Panc1 (cell line): ENCODE measurements at places on chromosomes 2 and 18. TPM values are rescaled to one million over a fixed set of nuclear protein-coding genes. Genes with fewer than 3 reads are reported as not detected.
A peak's percentile ranks its signal among the peaks of the same experiment; 100 is the strongest.

- no peak for DNase-seq
- no peak overlapping the region for H3K27ac ChIP-seq
- H3K36me3 ChIP-seq, result no peaks in the 10 kb centered on the region
Measured at GRCh38 chr18:3219241-3219630, 532 bp downstream of the MYOM1 start.

GRCh38 chr2:127528487-127528886 is 2.2 kb upstream of the IWS1 start:
- peaks cover 8% of the 10 kb centered on the region for H3K36me3 ChIP-seq
- H3K4me1 ChIP-seq, result peaks cover 20% of the 10 kb centered on the region
- H3K27ac ChIP-seq, result no peak overlapping the region
- no peaks in the 10 kb centered on the region for H3K27me3 ChIP-seq

GRCh38 chr2:207328944-207329386 is 163.2 kb upstream of the KLF7 start:
- H3K4me1 ChIP-seq, result peaks cover under 1% of the 10 kb centered on the region
- H3K4me3 ChIP-seq, result no peak overlapping the region
- no peak overlapping the region for H3K27ac ChIP-seq
- H3K36me3 ChIP-seq, result no peaks in the 10 kb centered on the region
- no peak for DNase-seq

DNA sequence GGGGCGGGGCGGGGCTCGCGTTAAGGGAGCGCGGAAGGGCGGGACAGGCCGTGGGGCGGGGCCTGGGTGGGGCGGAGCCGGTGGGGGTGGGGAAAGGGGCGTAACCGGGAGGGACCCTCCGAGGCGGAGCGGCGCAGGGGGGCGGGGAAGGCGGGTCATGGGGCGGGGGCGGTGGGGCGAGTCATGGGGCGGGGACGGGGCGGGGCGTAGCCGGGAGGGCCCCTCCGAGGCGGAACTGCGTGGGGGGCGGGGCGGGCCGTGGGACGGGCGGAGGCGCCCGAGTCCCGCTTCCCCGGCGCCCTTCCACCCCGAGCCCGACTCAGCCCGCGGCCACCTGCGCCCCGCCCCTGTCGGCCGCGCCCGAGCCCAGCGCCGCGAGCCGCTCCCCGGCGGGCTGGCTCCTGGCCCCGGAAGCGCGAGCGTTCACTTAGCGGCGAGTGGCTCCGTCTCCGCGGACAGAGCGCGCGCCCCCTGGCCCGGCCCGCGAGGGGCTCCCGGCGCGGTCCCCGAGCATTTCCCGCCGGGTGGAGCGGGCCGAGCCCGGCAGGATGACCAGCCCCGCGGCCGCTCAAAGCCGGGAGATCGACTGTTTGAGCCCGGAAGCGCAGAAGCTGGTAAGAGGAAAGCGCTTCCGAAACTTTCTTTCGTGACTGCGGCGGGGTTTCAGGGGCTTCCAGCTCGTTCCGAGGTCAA is 64.7 kb downstream of the LRRFIP1 start:
- no peak for DNase-seq
- H3K4me1 ChIP-seq, result peaks cover 42% of the 10 kb centered on the region
- peaks cover 3% of the 10 kb centered on the region; the same call in 1 of the 2 replicates for H3K36me3 ChIP-seq

- H3K27ac ChIP-seq, result no peak overlapping the region
- peak overlapping the region; percentile 37 for H3K4me3 ChIP-seq
- no peaks in the 10 kb centered on the region for H3K4me1 ChIP-seq
- DNase-seq, result no peak
- H3K27me3 ChIP-seq, result no peaks in the 10 kb centered on the region
- no peaks in the 10 kb centered on the region for H3K36me3 ChIP-seq
Measured at GRCh38 chr2:162839419-162839818, 852 bp upstream of the KCNH7 start.

- no peaks in the 10 kb centered on the region for H3K27me3 ChIP-seq
- no peak overlapping the region for H3K4me3 ChIP-seq
- no peak for DNase-seq
- H3K27ac ChIP-seq, result no peak overlapping the region
Measured at GRCh38 chr2:147688242-147688641, 156.6 kb upstream of the ACVR2A start.

DNA sequence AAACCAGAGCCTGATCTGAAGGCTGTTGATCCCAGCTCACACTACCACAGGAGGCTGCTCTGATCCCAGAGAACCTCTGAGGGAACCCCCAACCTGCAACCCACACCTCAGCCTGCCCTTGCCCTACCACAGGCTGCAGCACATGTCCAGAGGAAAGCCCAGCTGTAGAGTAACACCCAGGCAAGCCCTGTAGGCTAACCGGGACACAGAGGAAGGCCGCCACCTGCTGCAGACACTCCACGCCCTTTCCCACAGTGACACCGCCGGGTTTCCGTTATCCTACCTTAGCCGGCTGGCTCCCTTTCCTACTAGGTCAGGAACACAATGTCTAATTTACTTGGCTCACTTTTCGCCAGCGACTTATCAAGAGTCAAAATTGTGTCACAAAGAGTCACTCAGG is 266.7 kb upstream of the KLHL29 start:
- H3K27ac ChIP-seq, result no peak overlapping the region
- no peaks in the 10 kb centered on the region for H3K27me3 ChIP-seq
- H3K4me3 ChIP-seq, result no peak overlapping the region
- DNase-seq, result no peak

DNA sequence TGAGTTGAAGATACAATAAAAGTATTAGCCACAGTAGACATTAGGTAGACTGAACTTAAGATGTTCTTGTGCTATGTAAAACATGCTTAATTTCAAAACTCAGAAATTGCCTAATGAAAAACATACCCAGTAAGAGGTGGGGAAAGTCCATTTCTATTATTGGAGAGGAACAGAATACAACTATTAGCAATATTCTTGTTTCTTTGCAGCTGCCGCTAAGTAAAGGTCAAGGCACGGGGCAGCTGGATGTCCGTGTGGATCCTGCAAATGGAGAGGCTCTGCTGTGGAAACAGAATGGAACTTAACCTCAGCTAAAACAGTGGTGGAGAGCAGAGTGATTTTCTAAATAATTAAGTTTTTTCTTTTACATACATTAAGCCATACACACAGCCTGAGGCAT is 139.2 kb upstream of the ARHGAP28 start:
- H3K27me3 ChIP-seq, result no peaks in the 10 kb centered on the region
- no peak overlapping the region for H3K27ac ChIP-seq
- H3K36me3 ChIP-seq, result no peaks in the 10 kb centered on the region
- H3K4me3 ChIP-seq, result no peak overlapping the region
- DNase-seq, result no peak
- no peaks in the 10 kb centered on the region for H3K4me1 ChIP-seq

DNA sequence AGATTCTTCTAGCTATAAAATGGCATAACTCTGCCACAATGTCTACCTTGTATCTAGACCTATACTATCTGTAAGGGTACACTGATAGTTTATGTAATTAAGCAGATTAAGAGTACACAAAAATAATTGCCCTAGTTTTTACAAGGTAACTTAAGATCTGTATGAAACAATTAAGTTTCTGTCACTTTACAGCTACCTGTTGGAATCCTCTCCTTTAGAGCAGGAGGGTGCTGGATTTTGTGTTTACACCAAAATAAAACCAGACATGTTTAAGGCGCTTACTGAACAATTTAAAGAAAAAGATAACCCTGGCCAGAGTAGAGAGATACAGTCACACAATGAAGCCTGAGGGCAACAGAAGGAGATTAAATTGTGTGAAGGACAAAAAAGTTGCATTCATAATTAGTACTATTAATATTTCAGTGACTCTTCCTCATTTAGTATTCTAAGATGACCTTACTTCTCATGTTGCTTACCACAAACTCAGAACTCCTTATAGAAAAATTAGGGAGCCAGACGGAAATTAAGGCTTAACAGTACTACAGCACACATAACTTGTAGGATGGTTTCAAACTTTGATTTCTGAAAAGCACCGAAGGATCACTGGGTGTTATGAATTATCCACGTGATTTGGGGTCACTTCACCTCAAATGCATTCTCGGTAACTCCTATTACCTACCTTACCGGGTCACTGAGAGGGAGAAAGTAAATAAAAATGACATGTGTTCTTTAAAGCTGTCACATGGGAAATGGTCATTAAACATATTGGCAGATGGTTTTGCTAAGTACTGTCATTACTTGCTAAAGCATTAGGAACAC is 1.0 kb downstream of the DARS1 start:
- no peaks in the 10 kb centered on the region for H3K27me3 ChIP-seq
- H3K36me3 ChIP-seq, result peaks cover 23% of the 10 kb centered on the region
- peak overlapping the region; percentile 94 for H3K4me3 ChIP-seq
- peak; percentile 20 for DNase-seq
- peak overlapping the region; percentile 97 for H3K27ac ChIP-seq
- peaks cover 15% of the 10 kb centered on the region; the same call in 1 of the 2 replicates for H3K4me1 ChIP-seq

GRCh38 chr2:233312874-233313273 is 5.3 kb downstream of the SAG start:
- H3K4me3 ChIP-seq, result no peak overlapping the region
- H3K36me3 ChIP-seq, result no peaks in the 10 kb centered on the region
- no peak overlapping the region for H3K27ac ChIP-seq
- no peaks in the 10 kb centered on the region for H3K27me3 ChIP-seq

DNA sequence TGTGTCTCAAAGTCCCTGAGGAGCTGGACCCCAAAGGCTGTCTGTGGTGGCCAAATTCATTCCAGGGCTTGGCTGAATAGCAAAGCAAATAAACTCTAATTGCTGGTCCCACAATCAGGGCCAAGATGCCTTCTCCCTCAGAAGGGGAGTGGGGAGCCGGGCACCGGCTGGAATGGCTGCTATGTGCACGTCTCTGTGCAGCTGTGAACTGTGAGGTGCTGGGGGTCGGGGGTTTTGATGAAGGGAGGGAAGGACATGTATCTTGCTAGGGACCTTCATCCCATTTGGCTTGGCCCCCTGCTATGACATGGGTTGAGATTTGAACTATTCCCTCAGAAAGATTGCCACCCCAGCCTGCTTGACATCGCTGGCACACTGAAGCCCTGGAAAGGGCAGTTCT is 60.4 kb downstream of the CIB4 start:
- no peaks in the 10 kb centered on the region for H3K36me3 ChIP-seq
- no peak overlapping the region for H3K27ac ChIP-seq
- no peak overlapping the region for H3K4me3 ChIP-seq

GRCh38 chr18:72119082-72119481 is 425.1 kb downstream of the CBLN2 start:
- DNase-seq, result no peak
- H3K4me1 ChIP-seq, result no peaks in the 10 kb centered on the region
- H3K4me3 ChIP-seq, result no peak overlapping the region
- no peaks in the 10 kb centered on the region for H3K27me3 ChIP-seq

DNA sequence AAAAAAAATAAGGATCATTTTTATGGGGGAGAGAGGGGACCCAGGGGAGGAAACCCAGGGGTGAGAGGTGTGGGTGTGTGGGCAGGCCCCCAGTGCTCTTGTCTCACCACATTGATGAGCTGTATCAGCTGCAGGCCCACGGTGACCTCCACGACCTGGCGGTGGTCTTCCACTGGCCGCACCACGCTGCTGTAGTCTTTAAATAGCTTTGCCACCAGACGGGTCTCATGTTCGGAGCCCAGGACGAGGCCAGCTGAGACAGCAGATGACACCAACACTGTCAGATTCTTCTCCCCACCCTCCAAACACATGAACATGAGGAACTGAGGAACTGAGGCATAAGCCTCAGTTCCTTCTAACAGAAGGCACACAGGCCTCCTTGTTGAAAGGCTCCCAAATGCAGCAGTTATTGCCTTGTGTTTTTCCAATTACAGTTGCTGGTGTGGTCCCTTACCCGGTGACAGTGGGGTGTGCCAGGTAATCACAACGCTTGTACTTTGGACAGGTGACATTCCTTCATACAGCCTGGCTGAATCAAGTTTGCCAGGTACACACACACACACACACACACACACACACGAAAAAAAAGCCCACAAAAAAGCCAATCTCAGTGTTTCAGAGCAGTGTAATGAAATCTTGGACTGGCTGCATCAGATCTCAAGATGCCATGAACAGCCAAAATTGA is 4.7 kb downstream of the CHRNA1 start:
- H3K27me3 ChIP-seq, result no peaks in the 10 kb centered on the region
- no peak overlapping the region for H3K27ac ChIP-seq
- no peak overlapping the region for H3K4me3 ChIP-seq

GRCh38 chr18:25727281-25727985 is 363.0 kb downstream of the SS18 start:
- no peak overlapping the region for H3K4me3 ChIP-seq
- no peaks in the 10 kb centered on the region for H3K4me1 ChIP-seq
- no peaks in the 10 kb centered on the region for H3K27me3 ChIP-seq
- no peaks in the 10 kb centered on the region for H3K36me3 ChIP-seq
- DNase-seq, result no peak
- no peak overlapping the region for H3K27ac ChIP-seq

DNA sequence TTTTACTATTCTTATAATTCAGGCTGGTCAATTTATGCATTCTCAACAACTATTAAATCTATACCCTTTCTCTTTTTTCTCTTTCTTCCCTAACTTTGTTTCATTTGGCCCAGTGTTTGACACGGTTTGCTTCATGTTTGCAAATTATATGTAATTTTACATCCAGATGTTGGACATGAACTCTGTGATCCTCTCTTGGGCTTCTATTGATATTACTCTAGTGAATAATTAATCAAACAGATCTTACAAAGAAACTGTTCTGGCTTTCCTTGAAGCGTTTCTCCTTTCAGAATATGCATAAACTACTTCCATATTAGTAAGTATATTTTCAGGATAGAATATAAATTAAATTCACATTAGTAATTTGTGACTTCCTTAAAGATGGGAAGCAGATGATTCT is 225.1 kb upstream of the TMEFF2 start:
- no peak overlapping the region for H3K4me3 ChIP-seq
- no peaks in the 10 kb centered on the region for H3K27me3 ChIP-seq
- no peak overlapping the region for H3K27ac ChIP-seq

- no peaks in the 10 kb centered on the region for H3K27me3 ChIP-seq
- DNase-seq, result no peak
- peak overlapping the region; percentile 81 for H3K27ac ChIP-seq
- H3K36me3 ChIP-seq, result no peaks in the 10 kb centered on the region
- H3K4me1 ChIP-seq, result peaks cover 14% of the 10 kb centered on the region
Measured at GRCh38 chr2:237967463-237967951, 693 bp downstream of the UBE2F start.

- no peaks in the 10 kb centered on the region; the same call in 1 of the 2 replicates for H3K27me3 ChIP-seq
- H3K4me1 ChIP-seq, result 0 out of 2 replicates have a peak, but pooled peaks cover 3% of the 10 kb centered on the region
- no peak for DNase-seq
- H3K36me3 ChIP-seq, result no peaks in the 10 kb centered on the region
- no peak overlapping the region for H3K4me3 ChIP-seq
Measured at GRCh38 chr2:11498543-11499034, 32.6 kb upstream of the E2F6 start.

Gene FABP1
- total RNA-seq, result 0.36 TPM

Gene NHEJ1
- 18.2 TPM for total RNA-seq

Gene CENPO
- 39.3 TPM for total RNA-seq

Gene RFTN2
- total RNA-seq, result not detected

Gene GAREM2
- 12.4 TPM for total RNA-seq

Gene KCNS3
- total RNA-seq, result 1.7 TPM

Gene TMEM200C
- total RNA-seq, result 0.10 TPM

Gene SP5
- 0.64 TPM for total RNA-seq

Gene NEMP2
- 12.0 TPM for total RNA-seq
